Heart left ventricle (tissue), 16 donors: ENCODE measurements at places on chromosomes 1 and 21. TPM values are rescaled to one million over a fixed set of nuclear protein-coding genes. Genes with fewer than 3 reads are reported as not detected.
A peak's percentile ranks its signal among the peaks of the same experiment; 100 is the strongest.

Gene SEMA4A
- polyA plus RNA-seq: 0.90 TPM

DNA sequence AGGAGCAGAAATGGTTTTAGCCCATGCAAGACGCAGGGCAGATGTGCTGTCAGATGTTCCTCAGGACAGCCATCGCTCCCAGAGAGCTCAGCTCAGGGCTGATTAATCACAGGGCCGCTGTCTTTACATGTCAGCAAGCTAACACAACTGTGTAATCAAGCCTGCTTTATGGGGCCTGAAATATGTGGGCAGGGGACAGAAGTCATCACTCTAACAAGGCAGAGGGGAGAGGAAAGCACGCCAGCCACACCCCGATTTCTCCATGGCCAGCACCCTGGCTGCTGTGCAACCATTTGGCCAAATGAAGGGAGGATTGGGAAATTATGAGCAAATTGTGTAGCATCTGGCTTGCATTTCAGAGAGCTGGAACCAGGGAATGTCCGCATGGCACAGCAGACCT, 368.8 kb downstream of the NPHP4 start:
- DNase-seq: no peak

GRCh38 chr1:212213784-212214183, 71.4 kb upstream of the PPP2R5A start:
- DNase-seq: no peak

DNA sequence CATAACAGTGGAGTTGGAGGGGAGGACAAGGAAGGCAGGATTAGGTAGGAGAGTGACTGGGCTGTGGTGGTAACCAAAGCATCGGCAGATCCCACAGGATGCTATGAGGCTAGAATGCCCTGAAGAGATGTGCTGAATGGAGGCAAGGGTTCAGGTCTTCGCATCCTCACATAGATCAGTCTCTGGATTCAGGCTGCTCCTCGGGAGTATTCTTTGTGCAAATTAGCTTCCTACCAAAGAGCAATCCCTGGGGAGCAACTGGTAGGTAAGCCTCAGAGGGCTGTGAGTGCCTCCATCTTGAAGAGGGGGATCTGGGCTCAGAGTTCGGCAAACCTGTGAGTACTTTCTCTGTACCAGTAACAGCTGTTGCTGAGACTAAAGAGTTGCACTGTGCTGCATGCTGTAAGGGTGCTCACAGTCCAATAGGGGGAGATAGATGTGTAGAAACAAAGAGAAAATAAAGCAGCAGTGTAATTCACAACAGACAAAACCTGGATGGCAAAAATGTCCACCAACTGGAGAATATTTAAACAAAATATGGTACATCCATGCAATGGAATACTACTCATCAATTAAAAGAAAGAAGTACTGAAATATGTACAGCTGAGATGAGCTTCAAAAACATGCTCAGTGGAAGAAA, 322.4 kb upstream of the DEPDC1 start:
- no peak for DNase-seq

DNA sequence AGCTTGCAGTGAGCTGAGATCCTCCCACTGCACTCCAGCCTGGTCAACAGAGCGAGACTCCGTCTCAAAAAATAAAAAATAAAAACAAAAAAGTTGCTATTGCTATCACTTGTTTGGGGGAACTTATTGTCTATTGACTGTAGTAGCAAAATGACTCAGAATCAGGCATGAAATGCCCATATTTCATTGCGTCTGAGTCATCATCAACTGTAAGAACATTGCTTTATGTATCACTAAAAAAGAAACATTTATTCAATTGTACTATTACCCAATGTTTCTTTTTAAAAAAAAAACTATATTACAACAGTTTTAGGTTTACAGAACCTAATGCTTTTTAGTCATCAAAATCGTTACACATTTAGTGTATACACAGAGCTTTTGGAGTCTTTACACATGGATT, 91.0 kb upstream of the FMN2 start:
- DNase-seq: no peak

DNA sequence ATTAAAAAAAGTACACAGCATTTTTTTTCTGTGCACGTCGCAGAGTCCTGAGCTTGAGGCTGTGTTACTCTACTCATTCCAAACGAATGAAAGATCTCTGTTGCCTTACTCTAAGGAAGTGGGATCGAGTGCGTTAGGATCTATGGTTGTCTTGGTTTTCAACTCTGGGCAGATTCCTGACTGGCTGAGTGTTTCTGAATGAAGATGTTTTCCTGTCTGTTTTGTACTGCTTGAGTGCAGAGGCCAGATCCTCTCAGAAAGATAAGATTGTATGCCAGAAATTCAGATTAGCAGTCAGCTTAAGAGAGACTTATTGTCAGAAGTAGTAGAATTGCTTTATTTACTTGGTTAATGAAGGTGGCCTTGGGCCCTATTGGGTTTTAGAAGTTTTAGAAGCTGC, 14.0 kb downstream of the PLA2G2E start:
- no peak for DNase-seq

Gene KCNN3
- 0.88 TPM for polyA plus RNA-seq

- DNase-seq: peak; percentile 81
Observed at GRCh38 chr1:153698020-153698922, 19.8 kb downstream of the NPR1 start.

Gene SMCP
- not detected for polyA plus RNA-seq

- no peak for DNase-seq
Observed at GRCh38 chr1:206768472-206769303, 1.9 kb upstream of the IL19 start.

DNA sequence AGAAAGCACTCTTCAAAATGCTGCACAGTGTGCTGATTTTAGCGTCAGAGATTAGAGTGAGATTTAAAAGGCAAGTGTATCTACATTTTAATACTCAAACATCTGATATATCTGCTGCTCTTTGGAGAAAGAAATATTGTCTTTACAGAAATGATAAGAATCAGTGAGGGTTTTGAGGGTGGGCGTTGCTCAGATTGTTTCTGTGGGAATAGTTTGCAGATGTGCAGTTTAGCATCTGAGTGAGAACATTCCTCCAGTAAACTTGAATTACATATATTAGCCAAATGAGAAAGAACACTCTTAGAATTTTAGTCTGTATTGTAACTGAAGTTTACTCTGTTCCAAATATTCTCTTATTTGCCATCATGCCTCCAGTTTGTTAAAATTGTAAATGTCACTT, 549.2 kb downstream of the NEGR1 start:
- no peak for DNase-seq

DNA sequence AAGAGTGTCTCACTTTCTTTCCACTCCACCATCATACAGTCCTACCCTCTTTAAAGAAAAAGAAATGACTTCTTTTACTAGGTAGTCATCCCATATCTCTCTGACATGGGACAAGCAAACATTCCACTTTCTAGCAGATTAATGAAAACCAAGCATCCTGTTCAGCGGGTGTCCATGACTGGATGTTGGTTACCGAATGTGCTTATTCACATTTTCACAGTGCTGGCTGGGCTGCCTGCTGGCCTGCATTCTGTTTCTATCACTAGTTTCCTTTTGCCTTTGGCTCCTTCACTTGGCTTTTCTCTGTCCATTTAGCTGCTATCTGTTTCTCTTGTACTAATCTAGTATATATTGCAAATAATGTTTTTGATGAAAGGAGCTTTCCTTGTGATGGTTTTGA, 598.4 kb downstream of the RWDD3 start:
- no peak for DNase-seq
